Renal cortical epithelial cell (primary cell): ENCODE measurements at places on chromosomes 4 and X. TPM values are rescaled to one million over a fixed set of nuclear protein-coding genes. Genes with fewer than 3 reads are reported as not detected.
A peak's percentile ranks its signal among the peaks of the same experiment; 100 is the strongest.

IL3RA gene
- not detected in 2 replicates for total RNA-seq

GRCh38 chrX:103464072-103464773 lies 55.1 kb downstream of the RAB40A start:
- DNase-seq: peak; percentile 40

- no peak for DNase-seq
Observed at GRCh38 chrX:19630228-19630627, 114.9 kb upstream of the MAP3K15 start.

DNA sequence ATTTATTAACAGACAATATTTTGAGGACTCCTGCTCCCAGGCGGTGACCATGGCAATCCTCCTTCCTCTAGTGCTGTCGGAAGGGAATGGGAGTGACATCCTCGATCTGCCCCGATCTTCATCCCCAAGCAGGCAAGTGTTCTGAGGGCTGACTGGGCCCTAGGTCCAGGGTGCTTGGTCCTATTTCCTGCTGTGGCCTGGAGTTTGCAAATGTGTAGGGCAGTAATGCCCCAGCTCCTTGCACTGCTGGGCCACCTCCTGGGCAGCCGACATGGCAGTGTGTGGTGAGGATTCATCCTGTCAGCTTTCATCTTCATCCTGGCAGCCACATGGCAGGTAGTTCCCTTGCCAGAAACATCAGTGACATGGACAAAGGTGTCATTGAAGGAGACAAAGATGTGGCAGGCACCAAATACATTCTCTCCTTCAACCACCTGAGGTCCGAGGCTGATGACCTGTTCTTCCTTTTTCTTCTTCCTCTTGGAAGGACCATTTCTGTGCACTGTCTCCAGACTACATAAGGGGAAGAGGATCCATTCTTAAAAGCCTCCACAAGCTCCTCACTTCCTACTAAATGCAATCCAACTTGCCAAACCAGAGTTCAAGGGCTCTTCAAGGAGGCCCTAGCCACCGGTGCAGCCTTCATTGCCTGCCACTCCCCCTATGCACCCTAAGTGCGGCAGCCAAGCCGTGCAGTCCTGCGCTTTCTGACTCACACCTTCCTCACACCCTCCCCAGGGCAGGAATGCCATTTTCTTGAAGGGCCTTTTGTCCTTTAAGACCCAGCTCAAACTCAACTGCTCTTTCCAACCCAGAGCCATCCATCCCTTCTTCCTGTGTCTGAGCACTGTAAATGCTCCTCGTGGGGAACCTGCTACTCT lies 65.7 kb downstream of the TMEM154 start:
- DNase-seq: peak; percentile 15

GRCh38 chrX:115911967-115912366 lies 258.6 kb upstream of the AGTR2 start:
- DNase-seq: no peak

DNA sequence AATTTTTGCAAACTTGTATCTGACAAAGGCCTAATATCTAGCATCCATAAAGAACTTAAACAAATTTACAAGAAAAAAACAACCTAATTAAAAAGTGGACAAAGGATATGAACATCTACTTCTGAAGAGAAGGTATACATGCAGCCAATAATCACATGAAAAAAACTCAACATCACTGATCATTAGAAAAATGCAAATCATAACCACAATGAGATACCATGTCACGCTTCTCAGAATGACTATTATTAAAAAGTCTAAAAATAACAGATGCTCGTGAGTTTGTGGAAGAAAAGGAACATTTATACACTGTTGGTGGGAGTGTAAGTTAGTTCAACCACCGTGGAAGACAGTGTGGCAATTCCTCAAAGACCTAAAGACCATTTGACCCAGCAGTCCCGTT lies 24.0 kb downstream of the CEP44 start:
- no peak for DNase-seq
